Type B pancreatic cell (in vitro differentiated cells): ENCODE measurements at places on chromosomes 2 and 18.

DNA sequence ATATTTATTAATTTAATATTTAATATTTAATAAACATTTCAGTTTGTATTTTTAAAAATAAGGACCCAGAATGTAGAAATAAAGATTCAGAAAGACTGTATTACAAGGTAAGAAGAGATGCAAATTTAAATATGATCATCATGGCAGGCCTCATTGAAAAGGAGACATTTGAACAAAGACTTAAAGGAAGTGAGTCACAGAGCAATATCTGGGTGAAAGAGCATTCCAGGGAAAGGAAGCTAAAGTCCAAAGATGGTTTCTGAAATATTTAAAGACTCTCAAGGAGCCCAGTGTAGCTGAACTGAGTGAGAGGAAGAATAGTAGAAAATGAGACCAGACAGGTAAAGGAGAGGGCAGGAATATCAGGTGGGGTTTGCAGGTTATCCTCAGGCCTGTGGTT is 5.9 kb downstream of the SCYGR4 start:
- DNase-seq, result no peak

GRCh38 chr2:200698217-200698616 is 112.4 kb downstream of the AOX1 start:
- DNase-seq, result no peak

GRCh38 chr2:31138037-31138962 is at the start of gene GALNT14:
Gene GALNT14 (minus strand): TSS chr2:31138440. CDS start chr2:31138086, 354 bp downstream.
- peak; percentile 74 for DNase-seq

DNA sequence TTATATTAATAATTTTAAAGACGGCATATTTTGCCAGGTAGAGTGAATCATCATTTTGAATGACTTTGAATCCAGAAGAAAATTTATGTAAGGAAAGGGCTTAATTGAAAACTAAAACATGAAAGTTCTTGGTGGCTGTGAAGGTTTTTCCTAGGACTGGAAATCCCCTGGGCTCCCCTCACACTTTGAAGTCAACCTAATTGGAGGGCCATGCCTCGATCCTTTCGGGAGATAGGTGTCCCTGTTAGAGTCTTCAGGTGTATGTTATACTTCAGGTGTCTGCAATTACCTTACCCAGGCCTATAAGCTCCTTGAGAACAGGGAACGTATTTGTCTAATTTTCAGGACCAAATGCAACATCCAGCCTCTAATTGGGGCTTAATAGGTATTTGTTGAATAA is 73.0 kb downstream of the ARL4C start:
- DNase-seq, result no peak

- no peak for DNase-seq
Measured at GRCh38 chr2:85748985-85749875, 4.6 kb upstream of the ATOH8 start.

DNA sequence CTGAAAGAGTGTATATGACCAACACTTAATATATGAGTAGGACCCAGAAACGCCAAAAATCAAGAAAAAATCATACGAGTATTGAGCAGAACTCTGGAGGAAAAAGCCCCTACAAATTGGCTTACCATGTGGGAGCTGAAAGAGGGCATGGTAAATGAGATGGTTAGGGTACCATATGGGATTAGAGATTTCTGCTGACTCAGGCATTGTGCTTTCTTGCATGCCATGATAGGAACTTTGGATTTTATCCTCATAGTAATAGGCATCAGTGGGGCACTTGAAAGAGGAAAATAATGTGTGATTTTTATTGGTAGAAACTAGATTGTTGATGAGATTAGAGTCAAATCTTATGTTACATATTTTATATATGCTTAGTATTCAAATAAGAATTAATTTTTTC is 271.1 kb downstream of the CBLN2 start:
- no peak for DNase-seq

- no peak for DNase-seq
Measured at GRCh38 chr2:199850218-199850717, 724 bp downstream of the FTCDNL1 start.

GRCh38 chr2:44789971-44790721 is 151.4 kb upstream of the SIX3 start:
- no peak for DNase-seq

- DNase-seq, result peak; percentile 79
Measured at GRCh38 chr18:903701-904100, 970 bp upstream of the ADCYAP1 start.

GRCh38 chr2:144412709-144413108 is 107.2 kb downstream of the ZEB2 start:
- no peak for DNase-seq

- DNase-seq, result no peak
Measured at GRCh38 chr2:171365778-171366177, 68.0 kb downstream of the METTL8 start.
